ENCODE measurements at places on chromosomes 3 and 15.

DNA sequence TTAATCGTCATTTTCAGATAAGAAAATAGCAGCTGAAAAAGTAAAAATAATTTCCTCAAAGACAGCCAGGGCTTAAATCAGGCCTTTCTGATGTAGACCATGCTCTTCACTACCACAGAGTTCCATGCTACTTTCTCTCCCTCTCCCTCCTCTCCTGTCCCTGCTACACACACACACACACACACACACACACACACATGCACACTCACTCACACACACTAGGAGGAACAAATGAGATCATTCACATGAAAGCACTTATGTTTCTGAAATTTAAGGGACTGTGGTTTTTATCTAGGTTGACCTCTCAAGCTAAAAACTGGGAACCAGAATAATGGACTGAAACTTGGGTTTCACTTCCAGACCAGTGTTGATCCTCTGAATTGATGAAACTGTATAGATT, 4.1 kb upstream of the PSMA4 start:
- peak; percentile 8 for DNase-seq

GRCh38 chr15:38325648-38325990, 73.0 kb downstream of the SPRED1 start:
- no peak for DNase-seq

GRCh38 chr3:169929830-169930519, 18.6 kb downstream of the SAMD7 start:
- DNase-seq: peak; percentile 23

DNA sequence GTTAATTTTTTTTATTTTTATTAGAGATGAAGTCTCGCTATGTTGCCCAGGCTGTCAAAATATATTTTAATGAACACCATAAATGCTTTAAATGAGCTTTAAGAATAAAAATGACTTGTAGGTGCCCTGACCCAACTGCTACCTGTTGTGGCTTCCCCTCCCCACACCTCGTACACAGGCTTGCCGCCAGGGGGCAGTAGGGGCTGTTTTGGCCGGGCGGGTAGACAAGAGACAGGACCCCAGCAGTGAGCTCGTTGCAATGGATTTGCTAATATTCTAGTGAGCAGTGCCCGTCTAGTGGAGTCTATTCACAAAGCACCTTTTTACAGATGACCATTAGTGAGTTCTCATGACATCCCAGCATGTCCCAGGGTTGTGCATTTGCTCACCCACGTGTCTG, 418.1 kb downstream of the OCA2 start:
- DNase-seq: no peak

DNA sequence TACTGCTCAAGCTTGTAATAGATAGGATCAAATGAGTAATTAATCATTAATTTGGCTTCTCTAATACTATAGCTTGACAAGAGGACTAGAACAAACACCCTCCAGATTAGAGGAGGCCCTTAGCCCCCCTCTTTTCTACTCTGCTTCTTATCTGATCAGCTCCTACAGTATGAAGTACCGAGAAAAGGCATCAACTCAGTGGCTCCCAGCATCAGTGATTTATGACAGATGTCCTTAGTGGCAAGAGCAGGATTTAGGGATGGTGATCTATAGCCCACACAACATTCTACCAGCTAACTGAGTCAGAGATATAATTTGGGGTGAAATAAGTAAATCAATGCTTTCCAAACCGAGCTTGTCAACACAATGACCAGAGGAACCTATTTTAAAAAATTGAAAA, 541.1 kb downstream of the NLGN1 start:
- no peak for DNase-seq

- DNase-seq: no peak
These were observed 204.9 kb downstream of the CNTN4 start for GRCh38 chr3:2303566-2303965.

DNA sequence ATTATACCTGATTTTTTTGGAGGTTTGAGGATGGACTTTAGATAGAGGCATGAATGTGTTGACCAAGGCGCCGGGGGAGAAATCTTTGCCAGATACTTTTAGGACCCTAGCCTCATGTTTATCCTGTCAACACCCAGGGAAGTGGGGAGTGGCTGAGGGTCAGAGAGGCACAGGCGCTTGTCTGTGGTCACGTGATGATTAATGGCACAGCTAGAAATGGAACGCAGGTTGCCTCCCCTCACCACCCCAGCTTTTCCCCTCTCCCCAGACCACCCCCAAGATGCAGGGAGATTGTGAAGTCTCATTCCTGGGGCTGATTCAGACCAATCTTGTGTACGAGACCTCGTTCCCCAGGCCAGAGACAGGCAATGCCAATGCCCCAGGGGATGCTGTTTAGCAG, 218.4 kb upstream of the LINGO1 start:
- no peak for DNase-seq

GRCh38 chr15:70320482-70320881, 222.8 kb upstream of the TLE3 start:
- peak; percentile 67 for DNase-seq

- DNase-seq: no peak
These were observed 71.9 kb downstream of the DCUN1D1 start for GRCh38 chr3:182908471-182908870.

- peak; percentile 9 for DNase-seq
These were observed 21.5 kb upstream of the KCNMB3 start for GRCh38 chr3:179272385-179272784.

DNA sequence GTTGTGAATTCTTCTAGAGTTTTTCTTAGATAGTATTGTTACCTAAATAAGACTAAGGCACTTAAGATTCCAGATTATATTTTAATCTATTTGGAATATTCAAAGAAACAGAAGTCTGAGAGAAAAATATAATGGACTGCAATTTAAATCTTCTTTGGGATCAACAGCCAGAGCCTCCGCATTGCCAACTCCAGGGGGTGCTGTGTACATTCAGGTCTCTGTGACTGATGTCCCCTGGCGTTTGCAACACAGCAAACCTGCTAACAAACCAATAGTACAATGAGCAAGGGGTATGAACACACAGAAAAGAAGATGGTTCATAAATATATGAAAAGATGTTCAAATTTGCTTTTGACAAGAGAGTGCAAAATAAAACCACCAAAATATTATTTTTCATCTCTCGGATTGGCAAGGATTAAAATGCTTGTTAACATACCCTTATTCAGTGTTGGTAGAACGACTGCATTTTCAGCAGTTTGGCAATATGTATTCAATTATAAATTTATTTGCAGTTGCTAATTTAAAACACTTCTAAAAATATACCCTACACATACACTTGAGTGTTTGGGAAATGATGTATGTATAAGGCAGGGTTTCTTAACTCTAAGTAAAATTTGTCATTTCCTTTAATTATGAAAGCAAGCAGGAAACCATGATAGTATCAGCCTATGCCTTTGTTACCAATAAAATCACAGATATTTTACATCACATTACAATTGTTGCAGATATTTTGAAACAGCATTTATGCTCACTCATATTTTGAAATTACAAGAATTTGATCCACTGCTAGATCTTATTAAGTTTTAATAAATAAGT, 16.1 kb upstream of the TM4SF1 start:
- peak; percentile 74 for DNase-seq

DNA sequence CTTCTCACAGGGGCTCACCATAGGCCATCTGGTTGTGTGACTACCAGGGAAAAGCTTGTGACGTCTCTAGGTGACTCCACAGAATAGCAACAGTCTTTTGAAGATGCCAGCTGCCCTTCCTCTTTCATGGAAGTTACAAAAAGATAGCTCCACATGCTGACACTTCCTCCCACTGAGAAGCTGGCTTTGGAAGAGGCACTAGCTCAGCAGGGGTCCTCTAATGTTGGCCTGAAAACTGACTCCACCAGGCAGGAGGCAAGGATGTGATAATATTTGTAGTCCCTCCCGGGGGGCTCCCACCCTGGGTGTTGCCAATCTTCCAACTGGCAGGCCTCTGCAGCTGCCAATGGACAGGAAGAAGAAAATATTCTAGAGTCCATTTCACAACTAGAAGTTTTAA, 343.5 kb downstream of the NEK10 start:
- no peak for DNase-seq

DNA sequence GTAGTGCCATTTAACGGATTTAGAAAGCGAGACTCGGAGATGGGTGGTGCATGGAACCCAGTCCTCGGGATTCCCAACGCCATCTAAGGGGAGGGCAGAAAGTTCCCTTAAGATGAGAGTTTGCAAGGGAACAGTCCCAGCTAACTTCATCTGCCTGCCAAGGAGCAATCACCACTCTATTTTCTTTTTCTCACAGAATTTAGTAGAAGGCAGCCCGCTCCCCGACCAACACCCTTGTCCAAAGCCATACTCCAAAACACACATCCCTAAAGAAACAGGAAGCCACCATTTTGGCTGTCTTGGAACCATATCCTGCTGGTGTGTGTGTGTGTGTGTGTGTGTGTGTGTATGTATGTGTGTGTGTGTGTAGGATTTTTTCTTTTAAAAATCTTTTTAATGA, 7.1 kb upstream of the FGD5 start:
- DNase-seq: no peak

GRCh38 chr3:25749031-25749581, 34.1 kb downstream of the NGLY1 start:
- peak; percentile 25 for DNase-seq

DNA sequence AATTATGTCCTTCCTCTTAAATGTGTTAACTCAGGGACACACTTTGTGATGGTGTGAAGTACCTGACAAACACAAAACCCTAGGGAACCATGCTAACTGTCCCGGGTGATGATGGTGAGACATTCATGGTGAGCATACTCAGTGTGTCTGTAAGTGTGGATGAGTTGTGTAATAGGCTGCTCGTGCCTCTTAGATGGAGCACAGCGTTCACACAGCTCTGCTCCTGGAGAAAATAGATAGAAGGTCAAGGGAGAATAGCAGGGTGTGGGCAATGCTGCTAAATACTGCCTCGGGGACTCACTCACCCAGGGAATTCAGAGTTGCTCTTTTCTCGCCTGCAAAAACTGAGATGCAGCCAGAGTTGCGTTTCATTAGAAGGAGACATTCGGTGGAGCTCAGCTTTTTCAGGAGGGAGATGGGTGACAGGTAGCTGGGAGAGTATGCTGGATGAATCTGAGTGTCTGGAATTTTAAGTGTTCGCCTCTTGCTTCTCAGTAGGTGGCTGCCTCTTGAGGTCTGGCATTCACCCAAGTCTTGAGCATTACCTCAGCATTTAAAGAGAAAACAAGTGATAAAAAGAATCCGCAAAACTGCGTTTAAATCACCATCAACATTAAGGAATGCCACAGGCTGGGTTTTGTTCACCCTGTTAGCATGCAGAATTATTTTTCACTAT, 813.2 kb downstream of the AGBL1 start:
- no peak for DNase-seq

- DNase-seq: no peak
These were observed 91.4 kb upstream of the TJP1 start for GRCh38 chr15:29913528-29914135.

- no peak for DNase-seq
These were observed 30.4 kb upstream of the SNRPA1 start for GRCh38 chr15:101325263-101326025.

DNA sequence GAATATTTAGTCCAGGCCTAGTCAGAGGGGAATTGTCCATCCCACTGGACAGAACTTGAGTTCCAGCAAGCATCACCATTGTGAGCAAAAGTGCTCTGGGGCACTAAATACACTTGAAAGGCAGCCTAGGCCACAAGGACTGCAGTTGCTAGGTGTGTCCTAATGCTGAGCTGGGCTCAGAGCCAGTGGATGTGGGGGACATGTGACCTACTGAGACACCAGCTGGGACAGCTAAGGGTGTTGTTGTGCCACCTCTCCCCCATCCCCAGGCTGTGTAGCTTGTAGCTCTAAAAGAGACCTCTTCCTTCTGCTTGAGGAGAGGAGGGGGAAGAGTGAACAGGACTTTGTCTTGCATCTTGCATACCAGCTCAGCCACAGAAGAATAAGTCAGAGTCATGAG, 120.9 kb downstream of the DTWD1 start:
- DNase-seq: no peak

DNA sequence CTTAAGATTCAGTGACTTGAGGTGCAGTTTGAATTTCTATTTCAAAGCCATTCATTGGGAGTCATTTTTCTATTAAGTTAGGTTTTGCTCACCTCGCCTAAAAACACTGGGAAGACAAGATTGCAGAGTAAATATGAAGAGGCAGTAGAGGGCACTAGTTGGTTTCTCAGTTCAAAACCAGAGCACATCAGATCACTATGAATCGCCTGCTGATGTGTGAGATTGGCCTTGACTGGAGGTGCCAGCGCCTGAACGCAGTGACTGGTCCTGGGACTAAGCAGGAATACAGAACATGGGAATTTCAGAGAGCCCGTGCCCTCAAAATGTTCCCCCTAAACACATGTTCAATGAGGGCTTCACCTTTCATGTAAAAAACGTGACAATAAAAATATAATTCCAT, 229.0 kb downstream of the ITPR1 start:
- DNase-seq: peak; percentile 63

- DNase-seq: no peak
These were observed 217.4 kb upstream of the WNT5A start for GRCh38 chr3:55704521-55704920.

DNA sequence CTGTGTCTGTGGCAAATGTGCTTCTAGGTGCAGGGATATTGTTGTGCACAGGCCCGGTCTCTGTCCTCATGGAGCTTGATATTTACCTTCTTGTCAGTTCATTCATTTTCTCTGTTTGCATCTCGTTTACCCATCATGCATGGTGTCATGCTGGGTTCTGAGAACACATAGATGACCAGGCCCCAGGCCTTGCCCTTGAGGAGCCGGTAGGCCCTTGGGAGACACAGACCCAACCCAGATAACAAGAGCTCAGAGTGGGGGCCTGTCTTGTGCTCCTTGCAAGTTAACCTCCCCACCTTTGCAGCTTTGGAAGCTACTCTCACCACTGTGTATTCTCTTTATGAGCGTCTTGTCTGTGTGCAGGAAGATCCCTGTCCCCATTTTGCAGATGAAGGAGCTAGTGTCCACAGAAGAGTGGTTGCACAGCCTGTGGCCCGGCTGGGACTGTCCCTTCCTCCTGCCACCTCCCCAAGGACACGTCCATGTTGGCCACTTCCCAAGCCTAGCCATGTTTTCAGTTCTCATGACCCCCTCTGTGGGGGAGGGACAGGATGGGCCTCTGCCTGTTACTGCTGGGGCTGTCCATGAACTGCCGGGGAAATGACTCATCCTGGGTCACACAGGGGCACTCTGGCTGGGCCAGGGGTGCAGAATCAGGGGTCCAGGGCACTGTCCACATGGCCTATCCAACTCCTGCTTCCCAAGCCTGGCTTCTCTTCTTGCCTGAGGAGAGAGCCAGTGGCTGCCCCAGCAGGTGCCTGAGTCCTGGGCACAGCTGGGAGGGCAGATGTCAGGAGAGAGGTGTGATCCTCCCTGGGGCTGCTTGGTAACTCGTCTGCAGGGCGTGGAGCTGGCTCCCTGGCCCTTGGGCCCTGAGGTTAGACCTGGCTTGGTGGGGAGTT, 3.4 kb downstream of the SNX33 start:
- peak; percentile 72 for DNase-seq

DNA sequence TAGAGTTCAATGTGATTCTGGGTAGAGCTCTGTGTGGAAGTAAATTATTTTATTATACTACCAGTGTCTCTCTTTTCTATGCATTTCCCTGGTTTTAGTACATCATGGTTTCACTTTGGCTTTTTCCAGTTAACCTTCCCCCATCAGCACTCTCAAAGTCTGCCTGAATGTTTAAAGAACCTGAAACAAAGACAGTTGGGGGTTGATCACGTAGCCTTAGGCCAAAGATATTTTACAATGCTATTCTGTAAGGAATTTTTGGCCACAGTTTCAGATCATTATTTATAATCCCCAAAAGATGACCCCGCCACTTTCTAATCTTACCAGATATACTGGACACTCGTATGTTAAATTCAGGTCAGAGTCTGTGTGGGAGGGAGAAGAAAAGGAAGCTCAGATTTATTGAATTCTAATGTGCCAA, 156.3 kb upstream of the TMC3 start:
- no peak for DNase-seq

GRCh38 chr15:58423831-58424608, 7.8 kb upstream of the LIPC start:
- no peak for DNase-seq
